ENCODE measurements at places on chromosomes 5 and 9. TPM values are rescaled to one million over a fixed set of nuclear protein-coding genes. Genes with fewer than 3 reads are reported as not detected.

DNA sequence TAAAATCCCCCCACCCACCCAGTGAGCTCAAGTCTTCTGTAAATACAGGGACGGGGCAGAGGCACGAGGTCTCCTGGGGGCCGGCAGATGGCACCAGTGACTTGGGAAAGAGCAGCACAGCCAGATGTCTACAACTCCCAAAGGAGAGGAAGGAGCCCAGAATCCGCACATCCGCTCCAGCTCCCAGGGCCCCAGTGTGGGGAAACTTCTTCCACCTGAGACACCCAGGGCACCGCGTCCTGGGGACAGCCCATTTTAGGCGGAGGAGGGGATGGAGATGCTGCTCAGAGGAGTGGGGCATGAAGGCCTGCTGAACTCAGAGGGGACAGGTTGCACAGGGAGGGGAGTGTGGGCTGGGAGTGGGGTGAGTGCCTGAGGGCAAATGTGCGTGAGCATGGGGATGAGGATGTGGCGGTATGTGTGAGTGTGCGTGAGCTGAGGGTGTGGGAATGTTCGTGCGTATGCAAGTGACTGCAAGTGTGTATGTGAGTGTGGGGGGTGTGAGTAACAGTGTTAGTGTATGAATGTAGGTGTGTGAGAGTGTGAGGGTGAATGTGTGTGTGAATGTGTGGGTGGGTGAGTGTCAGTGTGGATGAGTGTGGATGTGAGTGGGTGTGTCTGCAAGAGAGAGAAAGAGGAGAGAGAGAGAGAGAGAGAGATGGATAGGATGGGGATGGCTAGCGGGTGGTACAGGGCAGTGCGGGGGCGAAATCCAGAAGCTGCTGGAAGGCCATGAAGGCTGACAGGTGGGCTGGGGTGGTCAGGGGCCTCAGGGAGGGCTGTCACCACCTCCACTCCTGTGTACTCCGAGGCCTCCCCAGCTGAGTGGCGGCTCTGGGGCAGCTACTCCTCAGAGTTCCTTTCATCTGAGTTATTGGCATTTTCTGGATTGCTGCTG is 63.5 kb downstream of the DUSP1 start:
- no peaks in the 10 kb centered on the region for H3K4me1 ChIP-seq
- no peak overlapping the region for H3K4me3 ChIP-seq
- DNase-seq = no peak
- peaks cover 3% of the 10 kb centered on the region for H3K27me3 ChIP-seq
- H3K36me3 ChIP-seq = no peaks in the 10 kb centered on the region

GRCh38 chr9:104769655-104770054 is 5.7 kb downstream of the NIPSNAP3B start:
- H3K27ac ChIP-seq = no peak overlapping the region
- no peak for DNase-seq
- H3K4me3 ChIP-seq = no peak overlapping the region
- no peaks in the 10 kb centered on the region for H3K4me1 ChIP-seq
- no peaks in the 10 kb centered on the region for H3K36me3 ChIP-seq
- H3K27me3 ChIP-seq = no peaks in the 10 kb centered on the region

CSF1R gene
- 29.6 TPM for total RNA-seq

GRCh38 chr5:153276151-153276550 is 214.3 kb upstream of the GRIA1 start:
- H3K36me3 ChIP-seq = no peaks in the 10 kb centered on the region
- no peak overlapping the region for H3K4me3 ChIP-seq
- no peaks in the 10 kb centered on the region for H3K4me1 ChIP-seq
- no peaks in the 10 kb centered on the region for H3K27me3 ChIP-seq
- no peak for DNase-seq

FOXD4L3 gene
- not detected for total RNA-seq

NPR2 gene
- total RNA-seq = 20.3 TPM

- no peak for DNase-seq
- H3K4me3 ChIP-seq = no peak overlapping the region
- peak overlapping the region; percentile 44 for H3K27ac ChIP-seq
- no peaks in the 10 kb centered on the region for H3K36me3 ChIP-seq
- peaks cover 17% of the 10 kb centered on the region for H3K4me1 ChIP-seq
- no peaks in the 10 kb centered on the region for H3K27me3 ChIP-seq
Measured at GRCh38 chr5:173832386-173832785, 55.8 kb upstream of the CPEB4 start.

DNA sequence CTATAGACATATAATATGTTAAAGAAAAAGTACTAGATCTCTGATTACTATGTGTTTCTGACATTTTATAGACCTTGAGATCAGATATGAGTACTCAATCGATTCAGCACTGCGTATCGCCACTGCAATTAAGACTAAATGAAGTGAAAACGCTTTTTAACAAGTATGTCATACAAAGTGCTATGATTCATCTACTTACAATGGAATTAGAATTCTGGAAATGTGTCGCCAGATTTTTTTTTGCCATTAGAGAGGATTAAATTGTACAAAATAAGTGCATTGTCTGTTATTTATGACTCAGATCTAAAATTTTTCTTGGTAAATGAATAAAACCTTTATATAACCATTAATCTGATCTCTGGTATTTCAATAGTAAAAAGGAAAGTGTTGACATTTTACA is 20.0 kb upstream of the AGGF1 start:
- no peak overlapping the region for H3K4me3 ChIP-seq
- no peaks in the 10 kb centered on the region for H3K27me3 ChIP-seq
- H3K27ac ChIP-seq = no peak overlapping the region
- no peaks in the 10 kb centered on the region for H3K4me1 ChIP-seq
- no peaks in the 10 kb centered on the region for H3K36me3 ChIP-seq

GRCh38 chr5:173765029-173765644 is 123.0 kb upstream of the CPEB4 start:
- no peak overlapping the region for H3K4me3 ChIP-seq
- DNase-seq = no peak
- H3K36me3 ChIP-seq = no peaks in the 10 kb centered on the region
- peak overlapping the region; percentile 44 for H3K27ac ChIP-seq
- no peaks in the 10 kb centered on the region for H3K4me1 ChIP-seq

LHFPL2 gene
- 34.9 TPM for total RNA-seq

DNA sequence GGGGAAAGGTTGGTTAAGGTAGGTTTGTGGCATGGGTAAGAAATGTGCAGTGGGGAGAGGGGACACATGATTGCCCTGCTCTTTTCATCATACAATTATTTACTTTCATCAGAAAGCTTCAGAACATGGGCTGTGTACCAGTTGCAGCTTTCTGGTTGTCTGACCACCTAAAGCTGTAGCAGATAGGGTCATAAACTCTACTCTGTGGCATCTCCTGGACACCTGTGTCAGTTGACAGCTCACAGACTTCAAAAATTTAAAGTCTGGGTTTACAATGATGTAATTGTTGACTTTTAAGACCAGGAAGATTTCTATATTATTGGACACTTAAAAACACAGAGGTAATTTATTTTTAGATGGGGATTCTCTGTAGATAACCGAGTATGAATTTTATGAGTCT is 222.7 kb upstream of the PRR16 start:
- H3K36me3 ChIP-seq = no peaks in the 10 kb centered on the region
- no peak for DNase-seq
- H3K4me3 ChIP-seq = no peak overlapping the region
- no peak overlapping the region for H3K27ac ChIP-seq

GRCh38 chr9:87786876-87787275 is 61.0 kb downstream of the CTSL start:
- H3K27me3 ChIP-seq = no peaks in the 10 kb centered on the region
- no peak overlapping the region for H3K27ac ChIP-seq
- H3K4me1 ChIP-seq = no peaks in the 10 kb centered on the region
- DNase-seq = no peak
- no peak overlapping the region for H3K4me3 ChIP-seq

DNA sequence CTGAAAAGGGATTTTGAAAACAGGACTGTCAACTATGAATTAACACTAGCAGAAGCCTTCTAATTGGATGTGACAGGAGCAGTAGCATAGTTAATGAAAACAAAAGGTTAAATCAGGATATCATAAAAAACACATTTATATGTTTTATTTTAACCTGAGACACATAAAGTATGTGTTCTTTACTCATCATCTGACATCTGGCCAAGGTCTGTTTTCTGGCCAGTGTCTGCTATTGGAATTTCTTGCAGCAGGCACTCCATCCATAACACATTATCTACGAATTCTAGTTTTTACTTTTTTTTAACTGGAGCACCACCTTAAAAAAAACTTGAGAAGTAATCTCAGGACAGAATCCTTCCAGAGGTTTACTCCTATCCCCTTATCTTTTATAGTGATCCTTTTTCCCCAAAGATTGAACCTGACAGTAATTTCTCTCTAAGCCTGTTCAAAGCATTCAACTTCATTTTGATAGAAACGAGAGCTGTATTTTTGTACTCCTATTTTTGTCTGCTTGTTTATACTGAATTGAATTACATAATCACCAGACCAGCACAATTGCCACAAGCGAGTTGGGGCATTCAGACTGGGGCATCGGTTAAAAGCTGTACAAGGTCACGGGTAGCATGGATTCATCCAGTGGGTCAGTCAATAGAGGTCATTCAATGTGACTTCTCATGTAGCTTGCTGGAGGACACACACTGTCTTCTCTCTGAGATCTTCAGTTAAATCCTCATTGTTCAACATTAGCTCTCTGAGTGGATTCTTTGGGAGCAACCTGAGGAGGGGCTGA is 205.6 kb upstream of the CLINT1 start:
- no peaks in the 10 kb centered on the region for H3K27me3 ChIP-seq
- H3K36me3 ChIP-seq = no peaks in the 10 kb centered on the region
- no peak overlapping the region for H3K4me3 ChIP-seq
- H3K27ac ChIP-seq = no peak overlapping the region
- no peak for DNase-seq

DNA sequence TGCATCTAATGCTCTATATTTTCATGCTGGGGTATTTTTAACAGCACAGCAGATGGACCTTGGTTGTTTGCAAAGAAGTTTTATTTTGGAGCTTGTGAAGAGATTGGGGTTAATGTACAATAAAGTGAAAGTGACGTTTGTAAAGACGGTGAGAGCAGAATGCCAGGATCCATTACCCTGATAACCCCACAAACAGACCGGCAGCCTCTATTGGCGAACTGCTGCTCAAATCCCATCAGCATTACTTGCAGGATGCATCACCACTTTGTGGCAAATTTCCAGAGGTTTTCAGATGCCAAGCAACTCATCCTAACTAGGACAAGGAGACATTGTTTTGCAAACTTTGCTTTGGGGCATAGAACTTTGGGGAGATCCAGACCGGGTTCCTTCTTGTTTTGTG is 383.3 kb upstream of the ZNF462 start:
- H3K4me3 ChIP-seq = no peak overlapping the region
- DNase-seq = no peak
- no peaks in the 10 kb centered on the region for H3K4me1 ChIP-seq
- H3K27ac ChIP-seq = no peak overlapping the region
- H3K36me3 ChIP-seq = no peaks in the 10 kb centered on the region
- H3K27me3 ChIP-seq = no peaks in the 10 kb centered on the region

Measured in sigmoid colon (tissue), 7 donors.